ENCODE measurements at places on chromosomes 1 and 21.

DNA sequence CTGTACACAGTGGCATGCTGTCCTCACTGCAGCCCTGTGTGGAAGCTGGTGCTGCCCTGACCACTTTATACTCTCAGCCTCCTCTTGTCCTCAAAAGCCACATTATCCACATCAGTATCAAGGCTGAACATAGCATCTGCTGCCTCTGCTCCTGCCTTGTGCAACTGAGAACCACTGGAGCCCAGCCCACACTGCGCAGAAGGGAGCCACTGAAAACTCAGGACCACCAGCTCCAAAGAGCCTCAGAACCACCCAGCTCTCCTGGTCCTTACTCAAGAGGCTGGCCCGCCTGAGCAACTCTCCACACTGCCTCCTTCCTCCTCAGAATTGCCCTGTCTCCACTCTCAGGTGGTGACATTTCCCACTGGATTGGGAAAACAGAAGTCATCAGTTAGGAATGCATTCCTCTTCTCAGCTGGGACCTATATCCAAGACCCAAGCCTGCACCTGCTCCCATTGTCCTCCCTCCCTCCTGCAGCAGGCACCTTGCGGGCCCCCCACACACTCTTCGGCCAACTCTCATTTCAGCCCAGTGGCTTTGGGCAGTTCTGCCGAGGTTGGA lies 7.0 kb upstream of the KISS1 start:
- DNase-seq, result no peak

GRCh38 chr1:78339490-78339889 lies 151.3 kb upstream of the PTGFR start:
- no peak for DNase-seq

GRCh38 chr1:9278585-9279153 lies 14.0 kb upstream of the SPSB1 start:
- DNase-seq, result no peak

DNA sequence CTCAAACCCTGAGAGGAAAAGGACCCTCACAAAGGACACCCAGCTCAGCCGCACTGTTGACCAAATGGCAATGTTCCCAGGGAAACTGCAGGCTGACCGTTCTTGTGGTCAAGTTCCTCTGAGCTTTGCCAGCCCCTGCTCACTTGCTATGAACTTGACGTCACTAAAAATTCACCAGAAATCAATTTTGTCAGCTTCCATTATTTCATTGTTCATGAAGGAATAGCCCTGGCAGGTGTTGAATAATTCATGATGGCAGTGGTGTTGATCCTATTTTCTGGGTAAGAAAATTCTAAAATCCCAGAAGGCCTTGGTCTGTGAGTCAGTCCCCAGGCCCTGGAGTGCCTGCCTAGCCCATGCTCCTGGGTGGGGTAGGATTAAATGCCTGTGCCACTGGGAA lies 318.9 kb downstream of the ZNF326 start:
- no peak for DNase-seq

- DNase-seq, result no peak
These were observed 81.0 kb upstream of the AKT3 start for GRCh38 chr1:243930822-243931671.

DNA sequence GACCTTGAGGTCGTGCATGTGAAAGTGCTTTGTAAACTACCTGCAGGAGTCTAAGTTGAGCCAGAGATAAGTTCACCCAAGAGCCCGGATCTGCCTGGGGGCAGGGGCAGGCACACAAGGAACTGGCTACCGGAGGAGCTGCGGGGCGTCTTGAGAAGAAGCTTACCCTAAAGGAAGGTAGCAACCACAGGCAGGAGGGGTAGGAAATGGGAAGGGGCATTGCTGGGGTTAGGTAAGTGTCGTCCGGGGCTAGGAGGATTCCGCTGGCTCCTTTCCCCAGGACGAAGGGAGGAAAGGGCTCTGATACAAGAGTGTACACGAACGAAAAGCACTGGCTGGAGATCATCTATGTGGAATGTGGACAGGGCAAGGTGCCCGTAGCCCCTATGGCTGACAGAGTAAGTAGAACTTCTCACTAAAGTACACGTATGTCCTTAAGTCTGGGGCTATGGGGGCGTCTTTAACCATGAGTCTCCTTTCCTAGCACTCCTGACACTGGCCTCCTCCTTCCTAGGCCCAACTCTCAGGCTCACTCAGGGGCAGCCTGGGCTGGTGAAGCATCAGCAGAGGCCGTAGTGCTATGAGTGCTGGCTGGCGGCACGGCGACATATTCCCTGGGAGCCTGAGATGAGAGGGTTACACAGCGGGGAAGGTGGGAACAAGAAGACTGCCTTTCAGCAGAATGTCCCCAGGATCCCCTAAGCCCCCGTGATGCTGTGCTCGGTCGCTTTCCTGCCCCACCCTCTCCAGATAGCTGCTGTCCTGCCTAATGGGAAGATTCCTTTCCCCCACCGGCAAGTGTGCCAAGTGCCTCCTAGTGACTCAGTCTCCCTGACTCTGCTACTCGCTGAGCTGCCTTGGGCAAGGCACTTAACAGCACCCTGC lies 9.1 kb upstream of the GALNT2 start:
- DNase-seq, result no peak

GRCh38 chr1:111476761-111477309 lies 3.1 kb downstream of the C1orf162 start:
- DNase-seq, result no peak

- DNase-seq, result no peak
These were observed 110.5 kb upstream of the SERBP1 start for GRCh38 chr1:67540733-67541125.

- no peak for DNase-seq
These were observed 53.6 kb upstream of the ASB17 start for GRCh38 chr1:75985827-75986226.

GRCh38 chr1:15974855-15975254 lies 1.0 kb downstream of the ZBTB17 start:
- no peak for DNase-seq

DNA sequence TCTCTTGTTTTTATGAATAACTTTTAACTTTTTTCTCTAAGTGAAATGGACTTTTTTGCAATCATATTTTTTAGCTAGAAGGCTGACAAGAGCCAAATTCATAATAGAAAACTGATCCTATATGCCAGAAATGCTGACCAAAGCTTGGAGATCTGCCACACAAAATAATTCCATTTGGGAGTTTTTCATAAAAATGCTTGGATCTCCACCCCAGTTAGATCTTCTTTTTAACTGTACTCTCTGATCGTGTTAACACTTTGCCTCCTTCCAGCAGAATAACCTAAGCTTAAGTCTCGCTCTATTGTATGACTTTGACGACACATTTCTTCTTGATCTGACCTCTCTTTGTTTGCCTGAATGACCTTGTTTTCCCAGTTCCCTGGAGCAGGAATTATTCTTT lies 16.8 kb downstream of the FLG2 start:
- DNase-seq, result no peak

DNA sequence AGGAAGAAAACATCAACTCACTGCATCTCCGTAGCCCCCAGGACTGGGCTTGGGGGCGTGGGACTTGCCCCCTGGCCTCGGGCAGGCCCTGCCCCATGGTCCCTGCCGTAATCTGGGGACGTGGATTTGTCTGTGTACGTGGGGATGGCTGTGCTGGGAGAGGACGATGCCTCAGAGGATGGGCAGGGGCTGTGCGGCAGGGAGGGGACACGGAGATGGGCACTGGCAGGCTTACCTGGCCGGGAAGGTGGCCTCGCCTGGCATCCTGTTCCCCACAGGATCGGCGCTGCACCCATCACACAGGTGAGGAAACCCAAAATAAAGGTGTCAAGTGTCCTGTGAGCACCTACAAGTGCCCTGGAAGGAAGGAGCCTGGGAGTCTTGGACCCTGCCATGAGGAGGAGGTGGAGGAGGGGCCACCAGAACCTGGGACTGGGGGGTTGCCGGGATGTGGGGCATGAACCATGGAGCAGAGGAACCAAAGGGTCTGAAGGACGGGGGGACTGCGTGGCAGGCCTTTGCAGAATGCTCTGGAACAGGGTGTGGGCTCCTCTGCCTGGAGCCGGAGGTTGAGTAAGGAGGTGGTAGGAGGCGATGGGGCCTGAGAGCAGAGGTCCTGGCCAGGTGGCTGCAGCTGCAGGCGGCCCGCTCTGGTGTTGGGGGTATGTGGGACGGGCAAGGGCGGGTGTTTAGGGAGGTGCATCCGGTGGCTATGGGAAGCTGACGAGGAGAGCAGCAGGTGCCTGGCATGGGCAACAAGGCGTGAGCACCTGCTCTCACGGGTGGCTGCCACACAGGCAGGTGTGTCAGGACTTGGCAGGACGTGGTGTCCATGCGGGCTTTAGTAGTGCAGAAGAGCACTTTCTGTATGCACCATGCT lies 27.8 kb upstream of the LRRC3 start:
- DNase-seq, result no peak

GRCh38 chr1:81023187-81023724 lies 777.5 kb upstream of the ADGRL2 start:
- DNase-seq, result no peak

GRCh38 chr1:116067566-116067890 lies 43.7 kb upstream of the MAB21L3 start:
- DNase-seq, result no peak

DNA sequence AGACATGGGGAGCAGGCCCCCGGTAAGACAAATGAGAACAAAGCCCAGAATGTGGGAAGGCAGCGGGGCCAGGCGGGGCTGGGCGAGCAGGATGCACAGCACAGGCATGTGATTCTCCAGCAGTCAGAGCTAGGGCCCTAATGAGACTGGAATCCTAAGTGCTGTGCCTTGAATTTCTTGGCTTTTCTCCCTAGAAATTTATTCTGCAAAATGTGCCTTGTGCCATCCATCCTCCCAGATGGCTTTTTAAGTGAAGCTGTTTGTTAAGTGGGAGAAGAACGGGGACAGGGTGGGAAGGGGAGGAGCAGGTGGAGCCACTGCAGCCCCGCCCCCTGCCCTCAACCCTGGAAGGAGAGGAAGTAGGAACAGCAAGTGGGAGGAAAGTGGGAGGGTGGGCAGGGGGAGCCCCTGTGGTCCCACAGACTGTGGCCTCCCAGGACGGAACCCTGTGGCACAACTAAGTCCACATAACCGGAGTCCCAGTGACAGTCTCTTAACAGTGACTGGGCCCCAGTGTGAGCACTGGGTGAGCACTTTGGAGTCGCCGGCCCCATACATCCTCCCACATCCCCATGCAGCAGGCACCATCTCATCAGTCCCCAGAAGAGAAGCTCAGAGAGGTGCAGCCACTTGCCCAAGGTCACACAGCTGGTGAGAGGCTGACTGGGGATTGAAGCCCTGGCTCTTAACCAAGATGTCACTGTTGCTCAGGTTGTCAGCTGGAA lies 216.9 kb downstream of the MATN1 start:
- DNase-seq, result no peak

DNA sequence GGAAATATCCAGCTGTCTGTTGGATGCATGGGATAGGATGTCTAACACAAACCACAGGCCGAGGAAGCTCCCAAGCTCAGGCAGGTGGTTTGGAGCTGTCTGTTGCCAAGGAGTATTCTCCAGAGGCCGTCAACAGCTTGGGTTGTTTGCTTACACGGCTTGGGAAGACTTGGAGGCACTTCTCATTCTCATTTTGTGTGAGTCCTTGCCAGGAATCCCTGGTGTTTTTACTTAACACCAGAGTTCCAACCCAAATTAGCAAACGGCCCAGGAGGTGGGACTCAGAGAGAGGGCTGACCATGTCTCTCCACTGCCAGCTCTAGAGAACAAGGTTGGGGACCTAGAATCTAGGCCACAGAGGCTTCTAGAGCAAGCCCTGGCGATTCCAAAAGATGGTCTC lies 72.7 kb upstream of the FAM20B start:
- no peak for DNase-seq

- DNase-seq, result no peak
These were observed 25.6 kb upstream of the ENO1 start for GRCh38 chr1:8903908-8904650.

DNA sequence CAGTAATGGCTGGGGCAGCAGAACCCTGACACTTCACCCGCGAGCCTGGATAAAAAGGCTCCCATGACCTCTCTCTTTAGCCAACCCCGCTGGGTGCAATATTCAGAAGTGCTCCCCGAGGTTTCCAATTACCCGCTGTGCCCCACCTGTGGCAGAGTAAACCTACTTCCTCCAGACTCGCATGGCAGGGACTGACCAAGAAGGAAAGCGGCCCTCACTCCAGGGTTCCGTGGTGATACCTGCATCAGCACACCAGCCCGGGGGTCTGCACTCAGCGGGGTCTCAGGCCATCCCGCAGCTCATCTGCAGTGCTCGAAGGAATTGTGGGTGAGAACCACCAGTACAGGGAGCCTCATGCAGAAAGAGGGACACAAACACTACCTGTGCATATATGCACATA lies 136.3 kb upstream of the FMN2 start:
- no peak for DNase-seq

DNA sequence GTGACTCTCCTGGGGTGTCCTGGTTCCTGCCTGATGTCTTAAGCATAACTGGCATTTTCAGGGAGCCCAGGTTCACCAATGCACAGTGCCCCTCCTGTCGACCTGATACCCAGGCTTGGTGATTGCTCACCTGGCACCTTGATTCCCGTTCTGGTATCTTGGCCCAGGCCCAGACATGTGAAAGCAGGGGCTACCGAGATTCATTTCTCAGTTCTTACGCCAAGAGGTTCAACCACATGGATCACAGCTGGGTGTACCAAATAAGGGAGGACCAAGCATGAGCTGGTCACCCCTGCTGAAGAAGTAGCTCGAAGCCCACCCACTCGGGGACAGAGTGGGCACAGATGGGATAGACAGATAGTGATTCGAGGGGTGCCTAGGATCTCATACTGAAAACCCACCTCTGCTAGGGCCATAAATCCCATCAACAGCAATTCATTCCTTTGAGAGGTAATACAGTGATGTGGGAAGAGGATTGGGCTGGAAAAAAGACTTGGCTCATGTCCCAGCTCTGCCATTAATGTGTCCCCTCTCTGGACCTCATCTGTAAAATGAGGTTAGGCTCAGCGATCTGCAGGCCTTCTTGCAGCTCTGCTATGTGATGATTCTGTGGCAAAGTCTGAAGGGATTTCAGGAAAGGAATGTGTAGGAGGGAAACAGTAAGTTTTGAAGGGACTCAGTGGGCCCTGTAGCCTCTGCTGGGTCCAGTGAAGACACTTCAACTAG lies 2.7 kb downstream of the EPHX1 start:
- DNase-seq, result no peak

DNA sequence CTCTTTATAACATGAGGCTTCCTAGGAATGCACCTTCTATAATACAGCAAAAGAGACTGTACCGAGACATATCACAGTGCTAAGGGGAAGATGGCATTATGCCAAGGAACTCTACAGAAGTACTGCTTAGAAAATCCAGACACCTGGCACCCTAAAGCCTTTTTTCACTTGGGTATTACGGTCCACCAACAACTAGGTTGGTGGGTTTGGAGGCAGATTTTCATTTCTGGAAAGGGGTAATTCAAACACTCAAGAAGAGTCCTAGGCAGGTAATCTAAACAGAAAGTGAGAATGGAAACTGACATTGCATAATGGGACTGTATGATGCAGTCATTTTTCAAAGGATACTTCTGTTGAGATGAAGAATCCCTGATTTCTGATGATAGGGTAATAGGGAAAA lies 19.6 kb downstream of the SCMH1 start:
- no peak for DNase-seq
